ENCODE measurements at places on chromosomes 12 and 14.
A peak's percentile ranks its signal among the peaks of the same experiment; 100 is the strongest.

GRCh38 chr12:76144245-76144549 lies 59.7 kb upstream of the NAP1L1 start:
- no peak for DNase-seq

DNA sequence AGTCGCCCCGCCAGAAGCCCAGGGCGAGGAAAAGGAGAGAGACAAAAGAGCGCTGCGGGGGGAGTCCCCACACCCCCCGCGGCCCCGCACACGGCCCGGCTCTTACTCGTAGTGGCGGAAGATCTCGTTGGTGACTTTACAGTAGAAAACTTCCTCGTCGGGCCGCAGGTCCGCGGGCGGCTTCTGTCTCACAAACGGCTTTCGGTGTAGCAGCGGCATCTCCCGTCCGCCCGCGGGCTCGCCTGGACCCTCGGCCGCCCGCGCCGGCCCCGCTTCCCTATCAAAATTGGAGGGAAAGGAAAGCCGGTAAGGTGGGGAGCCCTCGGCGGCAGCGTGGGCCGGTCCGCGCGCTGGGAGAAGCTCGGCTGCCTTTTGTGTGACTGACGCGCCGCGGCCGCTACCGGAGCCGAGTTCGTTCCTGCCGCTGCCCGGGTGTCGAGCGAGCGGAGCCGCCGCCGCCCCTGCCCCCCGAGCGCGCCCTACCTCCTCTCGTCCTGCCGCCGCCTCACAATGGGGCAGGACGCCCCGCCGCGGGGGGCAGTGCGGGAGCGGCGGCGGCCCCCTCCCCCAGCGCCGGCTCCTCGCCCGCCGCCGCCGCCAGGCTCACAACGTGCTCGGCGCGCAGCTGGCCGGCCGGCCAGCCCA lies 652 bp downstream of the BAZ1A start:
- peak; percentile 37 for DNase-seq

DNA sequence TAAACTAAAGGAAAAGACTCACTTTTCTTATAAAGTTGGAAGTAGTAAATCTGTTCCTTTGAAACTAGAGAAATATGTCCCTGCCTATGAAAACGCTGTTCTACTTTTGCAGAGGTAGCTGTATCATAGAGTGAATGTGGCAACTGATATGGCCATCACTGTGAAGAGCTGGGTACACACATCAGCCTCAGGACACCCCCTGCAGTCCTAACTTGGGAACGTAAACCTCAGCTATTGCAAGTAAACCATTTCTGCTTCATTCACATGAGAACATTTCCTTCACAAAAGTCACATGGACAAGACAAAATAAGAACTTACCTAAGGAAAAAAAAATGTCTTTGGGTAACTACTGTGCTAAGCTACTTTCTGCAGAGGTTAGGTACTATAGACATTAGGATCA lies 233.3 kb upstream of the PPFIA2 start:
- DNase-seq = no peak

DNA sequence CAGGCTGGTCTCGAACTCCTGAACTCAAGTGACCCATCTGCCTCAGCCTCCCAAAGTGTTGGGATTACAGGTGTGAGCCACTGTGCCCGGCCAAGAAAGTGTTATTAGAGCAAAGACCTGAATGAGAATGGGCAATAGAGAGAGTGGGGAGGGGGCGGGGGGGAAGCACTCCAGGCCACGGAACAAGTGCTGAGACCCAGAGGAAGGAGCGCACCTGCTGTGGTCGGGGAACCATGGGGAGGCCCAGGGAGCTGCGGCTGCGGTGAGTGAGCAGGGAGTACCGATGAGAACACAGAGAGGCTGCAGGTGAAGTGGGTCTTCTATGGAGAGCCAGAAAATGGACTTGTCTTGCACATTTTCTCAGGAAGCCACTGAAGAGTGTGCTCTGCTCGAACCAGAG lies 10.8 kb downstream of the SMIM41 start:
- no peak for DNase-seq

GRCh38 chr12:43976027-43976426 lies 140.1 kb downstream of the TMEM117 start:
- no peak for DNase-seq

- no peak for DNase-seq
These were observed 91.8 kb downstream of the PLXNC1 start for GRCh38 chr12:94240171-94240570.

DNA sequence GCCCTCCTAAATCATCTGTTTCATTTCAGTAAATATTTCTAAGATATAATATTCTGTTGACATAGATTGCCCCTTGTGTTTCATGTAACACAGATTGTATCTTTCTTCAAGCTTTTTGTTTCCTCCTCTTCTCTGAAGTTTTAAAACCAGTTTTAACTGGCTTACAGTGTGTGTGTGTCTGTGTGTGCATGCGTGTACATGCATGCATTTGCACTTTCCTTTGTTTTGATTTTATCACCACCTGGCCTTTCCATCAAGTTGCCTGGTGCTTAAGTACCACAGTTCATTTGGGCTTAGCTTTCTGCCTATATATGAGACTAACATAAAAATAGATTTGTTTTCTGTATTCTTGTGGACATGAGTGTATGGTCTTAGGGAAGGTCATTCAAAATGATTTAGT lies 31.9 kb downstream of the ETNK1 start:
- DNase-seq = no peak

DNA sequence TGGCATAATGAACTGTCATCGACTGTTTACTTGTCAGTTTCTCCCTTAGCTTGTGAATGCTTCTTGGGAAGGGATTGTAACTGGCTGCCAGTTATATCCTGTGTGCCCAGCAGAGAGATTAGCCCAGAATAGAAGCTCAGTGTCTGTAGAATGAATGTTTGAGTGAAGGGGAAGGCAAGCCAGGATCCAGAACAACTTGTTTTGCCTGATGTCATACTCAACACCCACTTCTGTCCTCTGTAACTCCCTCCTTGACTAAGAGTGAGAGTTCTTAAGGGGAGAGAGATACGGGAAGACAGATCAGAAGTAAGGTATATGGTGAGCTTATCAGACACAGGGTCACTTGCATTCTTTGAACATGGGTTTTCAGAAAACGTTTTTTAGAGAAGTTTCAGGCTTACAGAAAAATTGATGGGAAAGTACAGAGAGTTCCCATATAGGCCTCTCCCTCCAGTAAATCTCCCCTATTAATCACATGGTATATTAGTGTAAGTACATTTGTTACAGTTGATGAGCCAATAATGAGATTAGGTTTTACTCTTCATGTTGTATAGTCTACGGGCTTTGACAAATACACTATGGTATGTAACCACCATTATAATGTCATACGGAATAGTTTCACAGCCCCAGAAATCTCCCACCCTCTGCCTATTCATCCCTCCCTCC lies 5.6 kb upstream of the SPPL3 start:
- no peak for DNase-seq
